GM10248 (cell line): ENCODE measurements at places on chromosomes 5 and 9.

- no peak for DNase-seq
Measured at GRCh38 chr9:99040911-99041582, 63.9 kb upstream of the TGFBR1 start.

DNA sequence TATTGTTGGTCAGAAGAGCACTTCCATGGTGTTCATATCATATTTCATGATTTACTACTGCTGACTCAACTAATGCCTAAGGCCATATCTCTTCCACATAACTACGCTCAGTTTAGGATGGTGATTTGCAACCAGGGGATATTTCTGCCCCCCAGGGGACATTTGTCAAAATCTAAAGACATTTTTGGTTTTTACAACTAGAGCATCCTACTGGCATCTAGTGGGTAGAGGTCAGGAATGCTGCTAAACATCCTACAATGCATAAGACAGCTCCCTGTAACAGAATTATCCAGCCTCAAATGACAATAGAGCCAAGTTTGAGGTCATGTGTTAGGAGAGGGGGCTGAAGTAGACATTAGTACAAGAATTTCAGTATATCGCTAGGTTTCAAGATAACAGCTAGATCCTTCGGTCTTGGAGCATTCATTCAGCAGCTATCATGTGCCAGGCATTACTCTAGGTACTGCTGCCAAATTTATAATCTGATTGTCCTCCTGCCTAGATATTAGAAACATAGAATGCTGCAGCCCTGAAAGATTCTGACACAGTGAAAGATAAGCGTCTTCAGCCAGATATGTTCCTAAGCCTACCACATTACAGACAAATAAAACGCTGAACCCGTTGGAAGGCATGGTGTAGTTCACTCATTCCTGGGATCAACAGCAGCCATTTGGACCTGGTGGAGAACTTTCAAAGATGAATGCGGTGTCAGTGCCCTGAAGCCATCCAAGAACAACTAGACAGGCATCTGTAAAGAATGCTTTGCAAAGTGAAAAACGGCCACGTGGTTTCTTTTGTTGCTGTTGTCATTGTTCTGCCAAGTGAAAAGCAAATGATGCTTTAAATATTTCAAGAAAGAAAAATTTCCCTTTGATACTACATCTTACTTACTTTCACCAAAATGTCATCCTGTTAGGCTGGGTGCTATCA lies 55.5 kb upstream of the FST start:
- DNase-seq: no peak

DNA sequence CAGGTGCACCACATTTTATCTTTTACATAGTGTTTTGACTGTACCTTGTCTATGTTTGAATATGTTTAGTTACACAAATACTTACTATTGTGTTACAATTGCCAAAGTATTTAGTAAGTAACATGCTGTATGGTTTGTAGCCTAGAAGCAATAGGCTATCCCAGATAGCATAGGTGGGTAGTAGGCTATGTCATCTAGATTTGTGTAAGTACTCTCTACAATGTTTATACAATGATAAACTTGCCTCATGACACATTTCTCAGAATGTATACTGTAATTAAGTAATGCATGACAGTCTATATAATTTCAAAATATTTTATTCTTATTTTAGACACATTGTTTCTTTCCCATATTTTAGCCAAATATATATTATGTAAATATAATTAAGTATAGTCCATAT lies 836.8 kb upstream of the CDH9 start:
- no peak for DNase-seq

DNA sequence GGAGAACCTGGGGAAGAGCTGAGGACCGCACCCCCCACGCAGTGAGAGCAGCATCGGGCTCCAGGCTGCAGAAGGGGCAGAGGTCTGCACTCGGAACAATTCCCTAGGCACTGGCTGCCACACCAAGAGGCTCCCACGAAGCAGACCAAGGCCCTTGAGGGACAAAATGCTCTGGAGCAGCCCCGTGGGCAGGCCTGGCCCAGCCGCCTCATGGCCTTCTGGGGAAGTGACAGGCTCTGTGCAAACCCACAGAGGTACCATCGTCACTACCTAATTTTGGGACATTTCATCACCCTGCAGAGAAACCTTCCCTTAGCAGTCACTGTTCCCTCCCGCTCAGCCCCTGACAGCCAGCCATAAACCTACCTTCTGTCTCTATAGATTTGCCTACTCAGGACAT lies 15.9 kb downstream of the FBXW5 start:
- DNase-seq: no peak

GRCh38 chr9:137797206-137798120 lies 80.1 kb upstream of the CACNA1B start:
- no peak for DNase-seq

DNA sequence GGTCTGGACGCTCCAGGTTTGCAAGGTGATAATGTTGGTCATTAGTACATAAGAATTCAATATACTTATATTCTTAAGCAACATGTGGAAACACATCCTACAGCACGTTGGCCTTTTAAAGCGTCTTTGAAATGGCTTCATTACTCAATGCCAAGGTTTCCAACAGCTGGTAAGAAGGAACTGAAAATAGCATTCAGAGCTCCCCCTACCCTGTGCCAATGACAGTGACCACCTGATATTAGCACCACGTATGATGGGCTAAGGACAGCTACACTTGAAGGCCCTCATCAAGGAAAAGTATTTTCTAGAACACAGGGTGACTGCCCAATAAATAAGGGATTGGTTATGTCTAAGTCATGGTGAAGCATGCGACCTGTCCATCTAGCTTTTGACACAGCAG lies 9.9 kb downstream of the ZNF622 start:
- no peak for DNase-seq

DNA sequence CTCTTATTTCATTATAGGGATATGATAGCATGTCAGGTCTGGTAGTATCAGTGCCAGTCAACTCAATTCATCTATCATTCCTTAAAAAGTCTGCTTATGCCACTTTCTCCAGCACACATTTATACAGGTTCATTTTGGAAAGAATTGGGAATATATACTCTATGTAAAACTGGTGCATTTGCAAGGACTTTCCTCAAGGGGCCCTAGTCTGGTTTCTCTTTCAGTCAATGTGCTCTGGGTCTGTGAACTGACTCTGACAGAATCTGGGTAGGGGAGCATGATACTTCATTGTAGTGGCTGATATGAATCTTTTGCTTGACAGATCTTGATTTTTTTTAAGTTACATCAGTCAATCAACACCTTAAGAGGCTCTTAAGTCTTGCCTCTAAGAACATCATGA lies 313.9 kb downstream of the HTR1A start:
- DNase-seq: no peak

- DNase-seq: no peak
Measured at GRCh38 chr5:38692346-38692745, 135.9 kb upstream of the LIFR start.

- no peak for DNase-seq
Measured at GRCh38 chr5:146390469-146390868, 51.8 kb downstream of the POU4F3 start.

DNA sequence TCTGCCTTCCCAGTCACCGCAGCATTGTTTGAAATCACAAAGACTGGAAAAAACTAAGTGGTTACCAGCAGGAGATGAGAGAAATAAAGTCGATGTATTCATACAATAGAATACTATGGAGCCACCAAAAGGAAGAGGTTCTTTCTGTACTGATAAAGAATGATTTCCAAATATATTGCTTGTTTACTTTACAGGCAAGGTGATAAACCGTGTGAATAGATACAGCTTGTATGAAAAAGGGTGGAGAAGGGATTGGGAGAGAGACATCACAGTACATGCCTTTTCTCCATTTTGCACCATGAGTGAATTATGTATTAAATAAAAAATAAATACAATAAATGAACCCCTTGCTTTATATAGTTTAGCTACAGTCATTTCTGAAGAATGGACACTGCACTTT lies 91.7 kb downstream of the RFK start:
- DNase-seq: no peak

GRCh38 chr5:59061377-59061776 lies 478.5 kb downstream of the RAB3C start:
- DNase-seq: no peak

DNA sequence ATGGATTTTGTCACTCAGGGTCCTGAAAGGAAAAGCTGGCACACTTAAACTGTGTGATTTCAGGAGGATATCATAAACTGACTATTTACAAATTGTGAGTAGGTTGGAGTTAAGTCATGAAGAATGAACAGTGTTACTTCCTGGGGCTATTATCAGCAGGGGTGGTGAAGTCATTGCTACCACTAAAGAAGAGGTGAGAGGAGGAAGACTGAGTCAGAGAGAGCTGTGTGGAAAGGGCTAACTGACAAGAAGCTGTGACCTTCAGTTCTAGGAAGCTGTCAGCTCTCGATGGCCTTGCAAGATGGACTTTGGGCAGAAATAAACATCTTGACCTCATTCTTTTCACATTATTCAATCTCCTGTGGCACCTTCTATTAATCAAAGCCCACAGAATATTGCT lies 72.3 kb upstream of the STARD4 start:
- DNase-seq: peak; percentile 15

- no peak for DNase-seq
Measured at GRCh38 chr9:129351642-129352145, 173.6 kb upstream of the IER5L start.

GRCh38 chr5:175746851-175747250 lies 89.0 kb downstream of the HRH2 start:
- DNase-seq: no peak

DNA sequence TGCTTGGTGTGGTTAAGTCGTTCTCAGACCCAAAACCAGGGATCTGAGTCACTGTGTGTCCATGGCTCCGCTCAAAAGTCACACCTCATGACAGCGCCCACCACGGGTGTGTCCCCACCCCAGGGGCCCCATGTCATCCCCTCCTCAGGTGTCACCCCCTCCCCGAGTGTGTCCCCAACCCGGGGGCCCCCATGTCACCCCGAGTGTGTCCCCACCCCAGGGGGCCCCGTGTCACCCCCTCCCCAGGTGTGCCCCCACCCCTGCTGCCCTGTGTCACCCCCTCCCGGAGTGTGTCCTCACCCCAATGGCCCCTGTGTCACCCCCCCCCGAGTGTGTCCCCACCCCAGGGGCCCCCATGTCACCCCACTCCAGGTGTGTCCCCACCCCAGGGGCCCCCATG lies 5.1 kb downstream of the LRRC14B start:
- DNase-seq: no peak

- DNase-seq: no peak
Measured at GRCh38 chr9:99116003-99116411, 11.1 kb downstream of the TGFBR1 start.
